Activated T-helper 1 cell treated with Interleukin-2 at 50 U/mL for 16 hours (primary cell): ENCODE measurements at places on chromosomes 1 and 21.
A peak's percentile ranks its signal among the peaks of the same experiment; 100 is the strongest.

GRCh38 chr1:24714859-24715520 is 30.3 kb upstream of the CLIC4 start:
- DNase-seq, result no peak

GRCh38 chr1:86138746-86139145 is 17.8 kb downstream of the COL24A1 start:
- no peak for DNase-seq

DNA sequence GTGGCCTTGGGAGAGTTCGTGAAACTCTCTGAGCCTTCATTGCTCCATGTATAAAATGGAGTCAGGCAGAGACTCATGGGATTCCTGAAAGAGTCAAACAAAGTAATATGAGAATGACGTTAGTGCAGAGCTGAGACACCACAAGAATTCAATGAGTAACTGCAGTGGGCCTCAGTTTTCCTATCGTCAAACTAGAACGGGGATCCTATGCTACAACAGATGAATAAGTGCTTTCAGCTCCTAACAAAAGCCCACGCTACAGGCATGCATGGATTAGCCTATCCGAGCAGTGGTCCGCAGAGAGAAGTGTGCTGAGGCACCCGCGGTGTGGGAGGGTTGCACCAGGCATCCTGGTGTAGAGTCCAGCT is 124.7 kb downstream of the SYF2 start:
- no peak for DNase-seq

DNA sequence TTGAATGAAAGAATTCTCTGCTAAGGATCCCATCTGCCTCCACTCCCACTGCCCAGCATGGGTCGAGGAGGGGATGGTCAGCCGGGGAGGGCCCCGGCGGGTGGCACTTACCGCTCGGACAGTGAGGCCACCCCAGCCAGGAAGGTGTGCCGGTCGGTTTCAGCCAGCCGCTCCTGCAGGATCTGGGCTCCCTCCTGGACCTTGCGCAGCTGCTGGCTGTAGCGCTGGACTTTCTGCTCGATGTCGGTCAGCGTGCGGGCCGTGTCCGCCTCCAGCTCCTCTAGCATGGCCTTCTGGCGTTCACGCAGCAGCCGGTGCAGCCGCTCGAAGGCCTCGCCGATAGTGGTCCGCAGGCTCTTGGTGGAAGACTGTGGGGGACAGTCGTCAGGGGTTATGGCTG is 22.3 kb downstream of the TRIM62 start:
- DNase-seq, result no peak

- peak; percentile 76 for DNase-seq
Observed at GRCh38 chr1:167442142-167442848, 76.0 kb downstream of the CD247 start.

GRCh38 chr1:157099633-157100009 is at the start of gene ETV3L:
ETV3L (minus strand) TSS chr1:157099808; CDS start chr1:157099523, 285 bp downstream.
- no peak for DNase-seq
